HAP-1 (cell line): ENCODE measurements at places on chromosomes 6 and 20.

GRCh38 chr6:124986164-124986563 lies 23.9 kb downstream of the RNF217 start:
- DNase-seq = no peak

GRCh38 chr20:19757487-19758132 lies 448 bp upstream of the RIN2 start:
- DNase-seq = peak; percentile 89

DNA sequence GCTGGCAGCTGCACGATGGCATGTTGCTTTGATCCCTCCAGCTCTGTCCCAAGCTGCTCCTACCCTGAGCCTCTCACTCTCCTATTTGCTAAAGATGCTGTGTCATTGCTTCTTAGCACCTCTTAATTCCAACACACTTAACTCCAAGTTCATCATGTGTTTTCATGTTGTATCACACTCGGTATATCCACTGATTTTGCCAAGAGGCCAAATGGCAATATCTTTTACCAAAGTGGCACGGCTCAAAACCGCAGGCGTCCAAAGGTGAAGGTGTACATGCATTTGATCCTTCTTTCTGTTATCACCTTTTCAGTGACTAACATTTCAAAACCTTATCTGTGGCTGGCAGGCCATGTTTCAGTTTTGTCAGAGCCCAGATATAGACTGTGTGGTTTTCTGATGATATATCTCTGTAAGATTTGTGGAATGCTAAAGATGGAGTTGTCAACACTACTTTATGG lies 217.0 kb downstream of the TBX18 start:
- DNase-seq = no peak

- no peak for DNase-seq
Observed at GRCh38 chr6:30641048-30641447, 5.9 kb upstream of the C6orf136 start.

DNA sequence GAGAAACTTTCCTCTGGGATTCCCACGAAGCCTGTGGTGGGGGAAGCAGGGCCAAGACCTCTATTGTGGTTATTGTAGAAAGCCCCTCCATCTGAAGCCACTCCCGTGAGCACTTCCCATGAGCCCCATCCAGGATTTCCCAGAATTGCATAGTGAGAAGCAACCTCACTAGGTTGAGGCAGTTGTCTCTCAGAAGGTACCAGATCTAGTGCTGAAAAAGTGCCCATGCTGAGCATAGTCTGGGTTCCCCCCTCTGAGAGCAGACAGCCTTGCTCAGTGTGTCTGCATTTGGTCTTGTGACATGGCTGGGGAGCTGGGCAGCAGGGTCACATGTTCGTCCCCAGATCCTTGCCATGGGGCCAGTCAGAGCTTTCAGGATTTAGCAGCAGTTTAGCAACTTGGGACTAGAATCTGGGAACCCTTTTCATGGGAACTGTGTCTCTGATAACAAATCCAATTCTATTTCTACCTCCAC lies 38.6 kb downstream of the SLC9A8 start:
- DNase-seq = no peak

DNA sequence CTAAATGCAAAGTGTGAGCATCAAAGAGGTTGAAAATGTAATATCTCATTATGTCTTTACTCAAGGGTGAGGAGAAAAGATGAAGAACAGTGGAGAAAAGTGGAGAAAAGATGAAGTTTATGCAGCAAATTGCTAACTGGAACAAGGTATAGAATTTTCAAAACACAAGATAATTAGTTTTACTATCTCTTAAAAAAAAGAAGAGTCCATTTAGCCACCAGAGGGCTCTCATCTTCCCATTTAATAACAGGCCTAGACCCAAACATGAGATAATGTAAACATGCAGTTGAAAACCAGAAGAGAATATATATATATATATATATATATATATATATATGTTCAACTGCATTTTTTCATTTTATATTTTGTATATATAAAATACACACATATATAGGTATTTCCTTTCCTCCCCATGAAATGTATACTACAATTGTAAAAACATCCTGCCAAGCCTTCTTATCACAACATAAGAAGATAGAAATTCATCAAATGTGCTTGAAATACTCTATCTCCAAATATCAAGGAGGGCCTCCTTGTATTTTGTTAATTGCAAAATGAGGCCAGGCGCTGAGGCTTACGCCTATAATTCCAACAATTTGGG lies 78.4 kb downstream of the ADTRP start:
- peak; percentile 40 for DNase-seq

DNA sequence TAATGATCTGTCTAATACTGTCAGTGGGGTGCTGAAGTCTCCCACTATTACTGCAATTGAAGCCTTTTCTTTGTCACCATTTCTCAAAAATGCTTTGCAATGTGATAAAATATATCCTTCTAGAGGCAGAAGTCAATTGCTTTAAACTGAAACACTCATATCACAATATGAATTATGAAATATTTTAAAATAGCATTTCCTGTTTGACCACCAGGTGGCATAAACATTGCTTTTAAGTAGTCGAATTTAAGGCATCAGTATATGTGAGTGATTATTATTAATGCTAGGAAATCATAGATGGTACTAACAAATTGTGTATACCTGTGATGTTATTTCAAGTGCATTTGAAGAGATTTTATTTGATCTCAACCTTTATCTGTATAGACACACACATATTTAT lies 87.5 kb downstream of the MEI4 start:
- no peak for DNase-seq

- no peak for DNase-seq
Observed at GRCh38 chr6:3142536-3142935, 14.8 kb downstream of the TUBB2A start.

GRCh38 chr6:48813836-48814235 lies 649.2 kb downstream of the MMUT start:
- no peak for DNase-seq

DNA sequence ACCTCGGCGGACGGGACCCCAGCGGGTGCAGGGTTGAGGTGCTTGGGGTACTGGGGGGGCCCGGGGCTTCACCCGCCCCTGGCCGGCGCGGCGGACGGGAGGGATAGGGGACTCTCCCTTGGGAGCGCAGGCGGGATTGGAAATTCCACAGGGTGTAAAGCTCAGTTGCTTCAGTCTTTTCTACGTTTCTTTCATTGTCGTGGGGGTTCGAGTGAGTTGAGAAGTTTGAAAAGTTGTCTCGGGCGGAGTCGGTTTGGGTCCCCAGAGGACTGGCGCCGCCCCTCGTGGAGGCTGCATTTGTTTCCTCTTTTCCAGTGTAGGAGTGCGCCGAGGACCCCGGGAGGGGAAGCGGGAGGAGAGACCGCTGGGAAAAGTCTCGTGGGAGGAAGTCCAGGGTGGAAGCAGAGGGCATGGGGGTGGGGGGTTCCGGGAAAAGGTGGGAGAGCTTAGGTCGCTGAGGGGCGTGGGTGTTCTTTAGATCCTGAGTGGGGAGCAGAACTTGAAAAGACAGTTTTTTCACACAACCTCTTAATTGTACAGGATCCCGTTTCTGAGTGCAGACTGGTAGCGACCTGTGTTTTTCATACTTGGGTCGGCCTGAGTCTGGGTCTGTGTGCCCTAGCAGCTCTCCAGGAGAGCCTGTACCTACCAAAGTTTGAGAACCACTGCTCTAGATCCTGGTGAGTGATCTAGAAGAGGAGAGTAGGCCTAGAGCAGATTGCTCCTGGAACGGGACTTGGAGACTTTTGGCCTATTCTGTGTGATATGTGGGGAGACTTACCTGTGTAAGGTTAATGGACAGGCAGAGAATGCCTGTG lies 495 bp downstream of the FAM83B start:
- DNase-seq = no peak

DNA sequence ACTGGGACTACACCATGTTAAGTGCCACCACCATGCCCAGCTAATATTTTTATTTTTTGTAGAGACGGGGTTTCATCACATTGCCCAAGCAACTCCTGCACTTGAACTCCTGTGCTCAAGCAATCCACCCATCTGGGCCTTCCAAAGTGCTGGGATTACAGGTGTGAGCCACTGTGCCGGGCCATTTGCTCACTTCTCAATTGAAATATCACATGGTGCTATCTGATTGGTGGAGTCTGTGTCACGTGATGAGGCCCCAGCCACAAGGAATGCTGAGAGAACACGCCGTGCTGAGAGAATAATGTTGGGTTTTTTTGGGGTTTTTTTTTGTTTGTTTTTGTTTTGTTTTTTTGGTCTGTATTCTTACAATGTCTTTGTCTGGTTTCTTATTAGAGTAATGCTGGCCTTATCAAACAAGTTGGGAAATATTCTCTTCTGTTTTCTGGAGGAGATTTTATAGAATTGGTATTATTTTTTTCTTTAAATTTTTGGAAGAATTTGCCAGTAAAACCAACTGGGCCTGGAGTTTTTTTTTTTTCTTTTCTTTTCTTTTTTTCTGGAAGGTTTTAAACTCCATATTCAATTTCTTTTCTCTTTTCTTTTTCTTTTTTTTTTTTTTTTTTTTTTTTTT lies 183.2 kb upstream of the KCNG1 start:
- peak; percentile 6 for DNase-seq

DNA sequence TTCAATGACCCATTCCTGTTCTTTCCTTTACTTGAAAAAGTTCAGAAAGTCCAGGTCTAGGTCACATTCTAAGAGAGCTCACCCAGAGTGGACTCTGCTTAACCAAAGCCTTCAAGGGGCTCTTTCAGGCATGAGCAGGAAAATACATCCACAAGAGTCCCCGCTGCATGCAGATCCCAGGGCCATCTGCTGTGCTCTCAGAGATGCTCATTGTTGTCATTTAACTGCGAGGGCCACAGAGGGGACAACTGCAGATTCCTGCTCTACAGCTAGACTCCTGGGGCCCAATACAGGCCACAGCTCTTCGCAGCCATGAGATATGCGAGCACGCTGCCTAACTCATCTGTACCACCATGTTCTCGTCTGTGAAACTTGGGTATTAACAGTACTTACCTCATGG lies 295.6 kb upstream of the QKI start:
- no peak for DNase-seq

DNA sequence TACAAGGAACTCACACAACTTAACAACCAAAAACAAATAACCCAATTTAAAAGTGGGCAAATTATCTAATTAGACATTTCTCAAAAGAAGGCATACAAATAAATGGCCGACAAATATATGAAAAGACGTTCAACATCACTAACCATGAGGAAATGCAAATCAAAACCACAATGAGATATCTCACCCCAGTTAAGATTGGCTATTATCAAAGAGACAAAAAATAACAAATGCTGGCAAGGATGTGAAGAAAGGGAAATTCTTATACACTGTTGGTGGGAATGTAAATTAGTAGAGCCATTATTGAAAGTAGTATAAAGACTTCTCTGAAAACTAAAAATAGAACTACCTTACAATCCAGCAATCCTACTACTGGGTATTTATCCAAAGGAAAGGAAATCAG lies 96.7 kb upstream of the SIRPG start:
- DNase-seq = no peak
